ENCODE measurements at places on chromosomes 3 and 15.
A peak's percentile ranks its signal among the peaks of the same experiment; 100 is the strongest.

- no peak for DNase-seq
Observed at GRCh38 chr3:23182996-23183513, 20.1 kb upstream of the UBE2E2 start.

- DNase-seq, result no peak
Observed at GRCh38 chr3:51198477-51198876, 186.6 kb upstream of the MANF start.

GRCh38 chr3:184345317-184346144 is 8.1 kb downstream of the FAM131A start:
- DNase-seq, result no peak

DNA sequence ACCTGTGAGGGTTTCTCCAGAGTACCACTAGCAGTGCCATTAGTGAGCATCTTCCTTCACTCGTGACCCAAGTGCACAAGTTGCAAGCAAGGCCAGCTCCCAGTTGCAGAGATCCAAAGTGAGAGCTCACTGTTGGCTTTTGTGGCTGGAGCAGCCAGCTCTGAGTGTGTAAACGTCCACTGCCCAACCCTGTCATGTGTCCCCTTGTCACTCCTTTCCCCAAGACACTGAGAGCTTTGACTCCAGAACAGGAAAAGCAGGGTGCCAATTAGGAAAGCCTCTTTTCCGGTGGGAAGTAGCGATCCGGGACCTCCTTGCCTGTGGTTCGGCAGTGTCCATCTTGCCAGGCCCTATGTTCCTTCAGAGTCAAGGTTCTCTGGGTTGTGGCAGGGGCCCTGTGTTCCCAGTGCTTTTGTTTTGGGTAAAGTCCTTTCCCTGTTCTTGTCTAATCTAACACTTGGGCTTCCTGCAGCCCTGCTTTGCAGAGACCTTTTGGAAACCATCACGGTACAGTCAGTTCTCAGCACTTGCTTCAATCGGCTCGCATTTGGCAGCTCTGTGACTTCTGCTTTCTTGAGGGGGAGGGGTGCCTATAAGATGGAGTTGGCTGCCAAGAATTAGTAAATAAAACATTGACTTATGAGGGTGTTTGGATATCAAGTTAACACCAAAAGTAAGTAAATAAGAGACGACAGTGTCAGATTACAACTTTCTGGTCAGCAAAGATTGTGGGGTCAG is 90.5 kb downstream of the DNASE1L3 start:
- DNase-seq, result no peak

DNA sequence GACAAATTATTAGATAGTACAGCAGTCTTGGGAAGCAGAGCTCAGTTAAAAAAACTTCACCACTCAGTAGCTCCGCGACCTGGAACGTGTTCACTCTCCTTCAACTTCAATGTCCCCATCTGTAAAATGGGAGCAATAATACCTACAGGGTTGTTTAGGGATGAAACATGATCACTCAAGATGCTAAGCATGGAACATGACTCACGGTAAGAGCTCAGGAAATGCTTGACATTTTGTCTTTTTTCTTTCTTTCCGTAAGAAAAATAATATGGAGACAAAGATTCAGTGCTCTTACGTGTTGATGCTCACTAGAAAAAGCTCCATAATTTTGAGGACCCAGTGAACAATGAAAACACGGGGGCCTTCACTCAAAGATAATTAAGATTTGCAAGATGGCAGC is 606.7 kb upstream of the MDFIC2 start:
- DNase-seq, result no peak

DNA sequence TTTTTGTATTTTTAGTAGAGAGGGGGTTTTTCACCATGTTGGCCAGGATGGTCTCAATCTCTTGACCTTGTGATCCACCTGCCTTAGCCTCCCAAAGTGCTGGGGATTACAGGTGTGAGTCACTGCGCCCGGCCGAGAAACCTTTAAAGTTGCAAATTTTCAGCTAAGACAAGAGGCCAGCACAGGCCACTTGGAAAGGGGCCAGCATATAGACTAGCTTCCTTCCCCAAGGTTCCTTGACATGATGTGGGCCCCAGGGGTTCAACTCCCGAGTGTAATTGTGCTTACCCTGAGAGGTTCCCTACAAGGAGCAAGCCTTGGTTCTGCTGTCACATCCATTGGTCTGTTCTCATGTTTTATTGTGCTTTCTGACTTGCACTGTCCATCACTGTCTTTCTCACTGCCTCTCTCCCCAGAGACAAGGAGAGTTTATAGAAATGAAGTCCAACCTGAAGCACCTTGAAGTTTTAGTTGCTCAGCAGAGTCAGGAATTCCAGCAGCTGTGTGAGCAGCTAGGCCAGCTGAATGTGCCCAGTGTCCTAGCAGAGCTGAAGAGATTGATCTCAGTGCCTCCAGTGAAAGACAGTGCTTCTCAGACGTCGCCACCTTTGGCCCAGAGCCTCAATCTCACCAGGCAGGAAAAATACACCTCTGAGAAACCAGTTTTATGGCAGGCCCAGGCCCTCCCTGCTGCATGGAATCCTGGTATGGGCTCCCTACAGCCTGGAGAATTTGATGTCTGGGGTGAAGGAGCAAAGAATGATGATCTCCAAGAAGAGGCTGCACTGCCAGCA is 21.1 kb downstream of the C3orf62 start:
- no peak for DNase-seq

GRCh38 chr3:71949442-71949841 is 164.5 kb upstream of the PROK2 start:
- no peak for DNase-seq

DNA sequence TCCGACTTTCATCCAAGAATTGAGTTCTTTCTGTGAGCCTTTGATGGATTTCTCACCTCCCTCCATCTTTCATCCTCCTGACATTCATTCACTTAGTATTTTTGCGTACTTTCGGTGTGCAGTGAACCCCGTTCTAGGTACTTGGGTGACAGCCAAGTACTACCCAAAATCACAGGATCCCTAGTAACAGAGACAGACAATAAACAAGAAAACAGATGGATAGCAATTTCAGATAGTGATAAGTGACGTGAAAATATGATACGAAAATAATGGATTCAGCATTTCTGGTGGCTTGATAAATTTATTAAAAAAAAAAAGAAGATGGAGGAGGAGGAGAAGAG is 264 bp upstream of the CMTM6 start:
- no peak for DNase-seq

GRCh38 chr15:31332681-31333071 is 6.0 kb downstream of the KLF13 start:
- DNase-seq, result no peak

- DNase-seq, result no peak
Observed at GRCh38 chr3:182637350-182638110, 155.8 kb upstream of the ATP11B start.

DNA sequence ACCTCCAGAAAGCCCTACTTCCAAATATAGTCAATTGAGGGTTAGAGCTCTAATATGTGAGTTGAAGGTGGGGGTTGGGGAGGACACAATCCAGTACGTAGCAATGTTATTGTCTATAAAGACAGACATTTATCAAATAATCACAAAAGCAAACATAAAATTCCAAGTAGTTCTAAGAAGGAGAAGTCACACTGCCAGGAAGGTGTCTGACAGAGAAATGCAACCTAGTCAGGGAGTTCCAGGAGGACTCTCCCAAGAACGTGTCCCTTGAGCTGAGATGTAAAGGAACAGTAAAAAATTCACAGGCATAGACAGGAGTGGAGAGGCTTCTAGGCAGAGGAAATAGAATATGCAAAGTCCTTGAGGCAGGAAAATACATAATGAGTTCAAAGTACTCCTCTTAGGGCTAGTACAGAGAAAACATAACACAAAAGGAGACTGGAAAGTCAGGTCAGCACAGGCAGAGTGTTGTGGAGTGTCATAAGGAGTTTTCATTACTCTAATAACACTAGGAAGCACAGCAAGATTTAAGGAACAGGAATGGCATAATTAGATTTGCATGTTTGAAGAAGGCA is 277.6 kb upstream of the STT3B start:
- no peak for DNase-seq

GRCh38 chr15:42206406-42206805 is 1.7 kb downstream of the VPS39 start:
- no peak for DNase-seq

DNA sequence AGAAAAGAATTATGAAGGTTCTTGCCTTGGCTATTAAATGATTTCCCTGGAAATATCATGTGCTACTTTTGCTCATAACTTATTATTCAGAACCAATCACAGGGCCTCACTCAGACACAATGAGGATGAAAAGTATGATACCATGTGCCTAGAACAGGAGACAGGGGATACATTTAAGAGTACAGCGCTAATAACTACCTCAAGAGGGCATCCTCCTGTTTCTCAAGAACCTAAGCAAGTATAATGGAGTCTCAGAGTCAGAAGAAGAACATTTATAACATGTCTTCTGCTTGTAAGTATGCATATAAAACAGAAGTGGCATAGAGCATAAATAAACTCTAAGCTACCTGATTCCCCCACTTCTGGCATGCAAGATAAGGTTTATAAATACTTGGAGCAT is 125.4 kb upstream of the MME start:
- DNase-seq, result no peak

DNA sequence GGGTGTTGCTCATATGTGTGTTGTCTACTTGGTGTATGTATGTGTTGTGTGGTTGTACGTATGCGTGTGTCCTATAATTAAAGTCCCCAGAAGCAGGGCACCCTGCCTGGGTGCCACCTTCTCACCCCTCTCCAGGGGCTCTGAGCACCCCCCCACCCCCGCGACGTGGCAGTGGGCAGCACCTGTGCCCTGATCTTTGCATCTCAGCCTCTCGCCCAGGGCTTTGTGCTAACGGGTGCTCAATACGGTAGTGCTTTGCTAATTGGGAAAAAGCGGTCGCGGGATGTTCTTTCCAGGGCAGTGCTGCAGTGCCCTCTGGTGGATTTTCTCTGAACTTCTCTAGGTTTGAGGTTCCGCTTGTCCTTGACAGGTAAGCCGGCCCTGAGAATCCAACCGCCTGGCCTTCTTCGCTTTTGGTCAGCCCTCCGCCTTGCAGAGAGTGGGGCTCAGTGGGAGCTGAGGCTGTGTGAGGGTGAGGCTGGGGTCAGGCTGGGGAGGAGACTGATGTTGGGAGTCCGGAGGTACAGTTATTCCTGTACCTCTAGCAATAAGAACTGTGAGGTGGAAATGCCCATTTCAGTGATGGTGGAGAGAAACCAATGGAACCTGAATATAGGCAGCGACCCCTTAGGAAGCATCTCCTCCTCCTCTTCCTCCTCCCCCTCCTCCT is 17.6 kb upstream of the EPHB3 start:
- peak; percentile 49 for DNase-seq

DNA sequence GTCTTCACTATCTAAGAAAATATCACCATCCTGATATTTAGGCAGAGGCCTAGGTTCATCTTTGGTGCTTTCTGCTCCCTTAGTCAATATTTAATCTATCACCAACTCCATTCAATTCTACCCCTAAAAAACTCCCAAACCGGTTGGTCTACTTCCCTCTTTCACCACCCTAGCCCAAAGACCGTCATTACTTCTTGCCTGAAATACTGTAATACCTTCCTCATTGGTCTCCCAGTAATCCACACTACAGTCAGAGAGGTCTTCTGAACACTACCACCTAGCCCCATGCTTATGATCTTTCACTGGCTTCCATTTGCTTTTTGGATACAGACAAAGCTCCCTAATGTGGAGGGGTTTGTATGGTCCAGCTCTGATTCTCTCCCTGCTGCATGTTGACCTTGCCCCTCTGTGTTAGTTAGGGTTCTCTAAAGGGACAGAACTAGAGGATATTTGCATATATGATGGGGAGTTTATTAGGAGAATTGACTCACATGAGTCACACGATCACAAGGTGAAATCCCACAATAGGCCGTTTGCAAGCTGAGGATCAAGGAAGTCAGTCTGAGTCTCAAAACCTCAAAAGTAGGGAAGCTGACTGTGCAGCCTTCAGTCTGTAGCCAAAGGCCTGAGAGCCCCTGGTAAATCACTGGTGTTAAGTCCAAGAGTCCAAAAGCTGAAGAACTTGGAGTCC is 36.4 kb upstream of the ATP2C1 start:
- no peak for DNase-seq

- no peak for DNase-seq
Observed at GRCh38 chr3:137471558-137472204, 292.4 kb upstream of the SOX14 start.

- DNase-seq, result no peak
Observed at GRCh38 chr15:59444980-59445545, 7.1 kb downstream of the FAM81A start.

GRCh38 chr3:122200661-122201060 is 17.2 kb downstream of the CASR start:
- DNase-seq, result no peak

DNA sequence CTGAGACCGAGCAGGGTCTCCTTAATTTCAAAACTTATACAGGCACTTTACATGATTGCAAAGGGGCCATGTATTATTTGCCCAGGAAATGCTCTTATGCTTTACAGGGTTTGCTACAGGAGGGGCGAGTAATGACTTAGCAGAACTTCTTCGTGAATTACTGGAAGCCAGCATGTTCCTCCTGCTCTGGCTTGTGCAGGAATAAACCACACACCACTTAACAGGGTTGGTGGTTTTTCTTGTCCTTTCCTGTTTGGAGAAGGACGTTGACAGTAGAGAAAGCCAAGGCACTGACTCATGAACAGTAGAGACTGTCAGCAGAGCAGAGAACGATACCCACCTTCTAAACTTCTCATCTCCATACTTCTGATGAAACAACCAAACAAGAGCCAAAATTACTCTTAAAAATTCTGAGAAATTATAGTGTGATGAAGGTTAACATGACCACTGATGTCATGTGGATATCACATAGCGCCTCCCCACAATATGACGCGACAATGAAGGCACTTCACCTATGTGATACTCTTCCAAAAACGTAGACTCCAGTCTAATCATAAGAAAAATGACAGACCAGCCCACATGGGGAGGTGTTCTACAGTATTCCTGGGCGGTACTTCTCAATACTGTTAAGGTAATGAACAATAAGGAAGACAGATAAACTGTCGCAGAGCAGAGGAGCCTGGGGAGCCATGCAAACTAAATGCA is 24.7 kb upstream of the MCTP2 start:
- DNase-seq, result no peak

All from stimulated activated CD8-positive, alpha-beta memory T cell treated with anti-CD3 and anti-CD28 coated beads, Interleukin-4, amount 100 ng/mL, for 24 hours (primary cell).